ENCODE measurements at places on chromosomes 12 and 14.

DNA sequence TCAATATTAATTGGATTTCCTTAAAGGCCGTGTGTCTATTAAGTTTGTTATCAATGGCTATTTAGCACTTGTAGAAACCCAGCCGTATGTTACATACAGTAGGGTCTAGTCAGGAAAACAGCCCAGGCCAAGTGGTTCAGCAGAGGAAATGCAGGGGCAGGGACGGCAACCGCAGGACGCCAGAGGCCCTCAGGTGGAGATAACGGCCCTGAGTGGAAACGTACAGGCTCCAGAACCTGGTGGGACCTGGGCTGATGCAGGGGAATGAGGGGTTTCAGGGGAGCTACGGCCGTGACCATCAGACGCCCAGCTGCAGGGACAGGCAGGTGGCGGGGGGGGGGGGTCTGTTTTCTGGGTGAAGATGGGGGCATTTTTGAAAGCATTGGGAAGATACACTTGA, 3.7 kb upstream of the ANKLE2 start:
- no peak for DNase-seq

GRCh38 chr14:100577321-100577985, 9.8 kb downstream of the BEGAIN start:
- no peak for DNase-seq

- DNase-seq: no peak
These were observed 3.7 kb upstream of the COX8C start for GRCh38 chr14:93343266-93343665.

DNA sequence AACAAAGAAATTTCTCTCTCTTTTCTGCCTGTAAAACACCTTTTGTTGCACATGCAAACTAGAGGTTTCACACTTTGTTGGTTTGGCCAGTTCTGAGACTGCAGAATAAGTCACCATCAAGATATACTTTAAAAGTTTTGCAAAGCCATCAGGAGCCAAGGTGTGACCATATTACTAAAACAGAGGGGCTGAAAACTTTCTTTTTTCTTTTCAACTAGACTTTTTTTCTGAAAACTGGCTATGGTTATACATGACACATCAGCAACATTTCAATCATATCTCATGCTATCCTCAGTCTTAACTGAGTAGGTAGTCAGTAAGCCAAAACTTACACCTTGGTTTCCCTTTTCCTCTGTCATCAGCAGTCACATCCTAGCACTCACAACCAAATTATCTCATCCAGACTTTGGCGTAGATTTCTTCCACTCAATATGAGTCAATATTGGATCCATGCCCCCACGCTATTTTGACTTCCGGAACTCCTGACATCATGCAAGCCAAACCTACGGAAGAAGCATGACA, 4.1 kb upstream of the IFNG start:
- no peak for DNase-seq

DNA sequence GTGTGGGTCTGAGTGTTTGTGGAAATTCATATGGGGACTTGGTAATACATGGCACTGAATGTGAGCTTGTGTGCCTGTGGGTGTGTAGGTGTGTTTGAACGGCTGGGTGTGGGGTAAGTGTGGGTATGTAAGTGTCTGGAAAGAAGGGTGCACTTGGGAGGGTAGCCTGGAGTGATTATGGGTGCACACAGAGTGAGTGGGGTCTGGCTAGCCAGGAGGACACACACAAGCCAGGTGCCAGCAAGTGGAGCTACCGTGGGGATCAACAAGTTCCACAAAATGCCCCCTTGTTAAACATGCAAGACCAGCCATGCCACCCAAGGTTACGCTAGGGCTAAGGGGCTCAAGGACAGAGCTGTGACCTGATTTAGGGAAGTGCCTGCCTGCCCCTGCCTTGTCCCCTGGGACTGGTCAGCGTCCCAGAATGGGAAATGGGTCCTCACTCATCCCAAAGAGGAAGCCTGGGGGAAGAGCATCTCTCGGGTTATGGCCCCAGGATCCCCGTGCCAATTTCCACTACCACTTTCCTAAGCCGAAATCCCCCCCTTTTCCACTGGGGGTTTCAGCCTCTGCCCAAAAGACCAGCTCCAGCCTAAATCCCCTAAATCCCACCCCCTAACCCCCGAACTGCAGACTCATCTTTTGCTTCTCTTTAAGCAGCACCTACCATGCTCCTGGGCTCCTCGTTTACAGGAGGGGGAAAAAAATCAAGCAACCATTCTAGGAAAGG, 118.6 kb downstream of the DICER1 start:
- no peak for DNase-seq

DNA sequence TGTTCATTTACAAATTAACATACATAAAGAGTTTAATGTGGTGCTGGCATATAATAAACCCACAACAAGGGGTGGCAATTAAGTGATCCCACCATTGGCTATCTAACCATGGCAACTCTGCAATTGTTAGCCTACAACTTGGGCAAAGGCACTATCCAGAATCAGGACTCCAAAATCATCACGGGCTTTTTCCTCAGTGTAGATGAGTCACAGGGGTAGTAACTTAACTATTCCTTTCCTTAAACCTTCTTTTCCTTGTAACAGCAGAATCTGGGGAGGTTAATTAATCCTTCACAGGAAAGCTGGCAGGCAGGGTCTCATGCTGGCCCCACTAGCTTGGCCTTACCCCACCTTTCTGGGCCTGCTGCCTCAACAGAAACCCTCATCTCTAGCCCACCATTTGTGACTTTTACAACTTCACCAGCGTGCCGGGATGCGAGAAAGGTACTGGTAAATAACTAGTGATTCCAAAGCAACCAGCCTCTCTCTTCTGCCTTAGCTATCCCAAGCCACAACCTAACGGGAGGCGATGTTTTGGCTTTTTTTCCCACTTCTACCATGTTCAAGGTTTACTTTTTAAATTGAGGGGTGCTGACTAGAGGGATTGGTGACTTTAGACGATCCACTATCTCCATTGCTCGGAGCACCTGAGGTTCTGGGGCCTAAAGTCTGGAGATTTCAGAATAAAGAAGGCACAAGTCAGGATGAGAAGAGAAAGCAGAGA, 744 bp downstream of the ATP5MC2 start:
- no peak for DNase-seq

- DNase-seq: no peak
These were observed 20.5 kb upstream of the CORO1C start for GRCh38 chr12:108751821-108752220.

DNA sequence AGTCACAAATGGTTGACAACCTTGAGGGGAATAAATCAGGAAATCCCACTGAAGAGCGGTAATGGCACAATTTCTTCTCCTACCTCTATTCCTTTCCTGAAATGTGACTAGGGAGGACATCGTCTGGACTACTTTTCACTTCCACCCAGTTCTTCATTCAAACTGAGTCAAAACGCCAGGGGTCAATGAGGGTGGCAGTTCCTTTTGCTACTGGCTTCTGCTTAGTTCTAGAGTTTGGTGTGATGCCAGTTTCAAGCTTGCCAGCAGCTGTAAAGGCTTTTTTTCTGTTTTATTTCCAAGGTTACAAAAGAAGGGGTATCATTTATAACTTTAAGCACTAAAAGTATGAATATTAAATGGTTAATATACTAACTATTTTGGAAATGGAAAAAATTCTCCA, 286.5 kb downstream of the SOX5 start:
- DNase-seq: no peak

GRCh38 chr14:24612196-24612595, 2.7 kb upstream of the GZMH start:
- no peak for DNase-seq

DNA sequence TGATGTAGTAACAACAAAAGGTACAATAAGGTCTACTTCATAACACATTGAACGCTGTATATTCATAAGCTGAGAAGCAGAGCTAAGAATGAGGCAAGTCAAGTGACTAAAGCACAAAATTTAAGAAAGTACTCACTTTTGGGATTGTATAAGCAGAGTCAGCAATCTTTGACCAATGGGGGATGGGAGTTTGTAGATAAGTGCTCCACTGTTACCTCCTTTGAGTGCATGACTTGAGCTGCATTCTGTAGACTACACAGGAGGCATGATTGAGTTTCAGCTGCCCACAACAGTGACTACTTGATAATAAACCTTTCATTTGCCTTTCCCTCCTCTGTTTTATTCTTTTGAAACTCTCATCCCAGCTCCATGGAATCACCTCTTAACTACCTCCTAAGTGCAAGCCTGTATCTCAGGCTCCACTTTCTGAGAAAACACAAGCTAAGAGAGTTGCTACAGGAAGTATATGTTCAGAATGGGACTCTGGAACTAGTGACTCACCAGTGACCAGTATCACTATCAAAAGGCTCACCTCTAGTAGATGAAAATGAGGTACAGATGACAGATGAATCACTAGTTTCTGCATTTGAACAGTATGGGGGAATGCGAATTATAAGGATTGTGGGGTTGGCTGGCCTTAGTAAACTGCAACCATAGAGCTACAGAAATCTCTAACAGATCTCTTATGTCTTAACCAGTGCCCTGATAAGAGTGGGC, 49.2 kb downstream of the SLC35F4 start:
- no peak for DNase-seq

DNA sequence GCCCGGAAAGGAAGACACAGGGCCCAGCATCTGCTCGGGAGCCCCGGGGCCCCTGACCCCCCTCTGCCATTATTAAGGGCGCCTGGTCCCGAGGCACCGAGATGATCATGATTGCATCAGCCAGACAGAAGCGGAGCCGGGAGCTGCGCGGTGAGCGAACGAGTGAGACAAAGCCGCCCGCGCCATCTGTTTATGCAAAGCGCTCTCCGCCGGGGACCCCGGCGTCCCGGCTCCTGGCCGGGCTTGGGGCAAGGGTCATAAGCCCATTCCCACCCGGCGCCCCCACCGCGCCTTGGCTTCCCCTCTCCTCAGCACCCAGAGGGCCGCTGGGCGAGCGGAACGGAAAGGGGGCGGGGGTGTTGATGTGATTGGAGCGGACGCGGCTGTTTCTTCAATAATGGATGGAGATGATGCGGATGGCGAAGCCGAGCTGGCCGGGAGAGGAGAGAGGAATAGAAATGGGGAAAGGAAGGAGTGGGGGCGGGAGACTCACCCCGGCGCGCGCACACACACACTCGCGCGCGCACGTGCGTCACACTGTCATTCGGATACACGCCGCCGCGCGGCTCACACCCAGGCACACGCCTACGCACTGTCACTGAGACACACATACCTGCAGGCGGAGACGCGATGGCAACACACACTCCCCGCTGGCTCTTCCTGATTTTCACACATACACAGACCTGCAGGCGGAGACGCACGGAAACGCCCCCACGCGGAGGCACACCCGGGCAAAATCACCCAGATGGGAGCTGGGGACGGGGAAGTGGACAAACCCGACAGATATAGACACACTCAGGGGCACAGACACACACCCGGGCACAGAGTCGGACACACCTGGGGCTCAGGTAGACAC, 10.7 kb downstream of the STAC3 start:
- DNase-seq: no peak

DNA sequence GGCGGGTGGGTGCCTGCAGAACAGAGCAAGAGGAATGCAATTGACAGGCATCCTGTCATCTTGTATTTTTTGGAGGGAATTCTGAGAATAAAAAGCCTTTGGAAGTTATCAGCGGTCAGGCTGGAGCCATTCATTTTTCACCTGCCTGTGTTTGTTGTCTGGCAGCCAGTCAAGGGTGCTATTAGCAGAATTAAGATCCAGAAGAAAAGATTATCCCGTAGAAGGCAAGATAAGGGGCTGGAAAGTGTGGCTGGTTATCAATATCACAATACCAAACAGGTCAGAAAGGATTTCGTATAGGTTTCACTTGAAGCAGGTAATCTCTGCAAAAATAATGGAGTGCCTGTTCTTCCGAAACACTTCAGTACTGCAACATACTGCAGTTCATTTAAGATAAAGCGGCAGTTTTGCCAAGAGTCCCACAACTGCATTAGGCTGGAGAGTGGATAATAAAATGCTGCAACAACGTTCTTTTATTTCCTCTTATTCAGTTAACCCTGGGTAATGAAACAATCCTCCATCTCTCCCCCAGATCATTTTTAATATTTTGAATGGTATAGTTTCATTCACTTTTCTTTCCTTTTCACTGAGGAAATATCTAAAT, 171.2 kb upstream of the CDKN3 start:
- no peak for DNase-seq

GRCh38 chr12:21983095-21983494, 41.9 kb upstream of the ABCC9 start:
- DNase-seq: no peak

DNA sequence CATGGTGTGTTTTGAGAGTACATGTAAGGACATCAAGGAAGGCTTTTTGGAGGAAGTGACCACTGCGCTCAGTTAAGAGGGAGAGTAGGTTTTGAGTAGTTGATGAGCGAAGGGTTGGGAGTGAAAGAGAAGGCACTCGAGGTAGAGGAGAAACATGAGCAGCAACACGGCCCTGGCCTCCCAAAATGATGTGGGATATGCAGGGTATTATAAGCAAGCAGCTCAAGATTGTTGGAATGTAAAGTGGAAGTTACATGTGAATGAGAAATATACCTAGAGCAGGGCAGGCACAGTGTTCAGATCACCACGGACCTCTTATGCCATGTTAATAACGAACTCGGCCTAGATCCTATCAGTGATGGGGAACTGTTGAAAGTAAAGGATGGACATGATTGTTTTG, 2.1 kb upstream of the ARHGDIB start:
- DNase-seq: no peak

- DNase-seq: no peak
These were observed 538 bp upstream of the TIGAR start for GRCh38 chr12:4320497-4320852.

- no peak for DNase-seq
These were observed 445.6 kb upstream of the PDE3A start for GRCh38 chr12:19922717-19923116.

- DNase-seq: peak; percentile 61
These were observed 35.0 kb downstream of the ERH start for GRCh38 chr14:69363055-69363454.

DNA sequence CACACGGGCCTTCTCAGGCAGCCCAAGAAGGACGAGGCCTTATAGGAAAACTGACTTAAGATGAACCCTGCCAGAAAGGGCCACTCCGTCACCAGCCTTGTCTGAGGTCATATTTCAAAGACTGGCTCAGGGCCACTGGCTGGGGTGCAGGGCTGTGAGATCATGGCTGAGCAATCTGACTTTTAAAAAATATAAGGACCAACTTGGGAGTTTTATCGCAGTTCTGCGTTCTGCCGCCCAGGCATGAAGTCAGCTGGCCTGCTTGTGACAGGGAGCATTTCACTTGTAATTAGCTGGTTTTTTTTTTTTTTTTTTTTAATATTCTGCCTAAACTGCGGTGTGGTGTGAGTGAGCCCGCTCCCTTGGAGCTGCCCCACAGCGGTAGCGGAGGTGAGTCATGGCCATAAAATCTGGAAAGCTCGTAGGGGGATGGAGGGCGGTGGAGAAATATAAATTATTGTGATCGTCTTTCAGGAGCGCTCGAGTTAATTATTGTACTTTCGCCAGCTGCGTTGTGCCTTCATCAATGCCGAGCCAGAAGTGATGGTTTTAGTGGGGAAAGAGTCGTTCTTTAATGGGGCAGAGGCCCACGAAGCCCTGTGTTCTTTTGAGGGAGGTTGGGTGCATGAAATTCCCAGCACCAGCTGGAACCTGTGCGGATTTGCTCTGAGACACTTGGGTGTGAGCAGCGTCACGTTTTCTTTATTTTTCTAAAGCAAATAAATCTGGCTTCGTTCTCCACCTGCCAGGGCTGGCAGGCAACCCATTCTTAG, 231.9 kb downstream of the C12orf75 start:
- no peak for DNase-seq

- no peak for DNase-seq
These were observed 250.5 kb downstream of the TMEM121 start for GRCh38 chr14:105776924-105777323.

- DNase-seq: no peak
These were observed 18.8 kb upstream of the MAGOHB start for GRCh38 chr12:10632226-10632625.
